ENCODE measurements at places on chromosomes 11 and 22.

GRCh38 chr22:38074181-38075104, 9.5 kb downstream of the SLC16A8 start:
- no peak for DNase-seq

- no peak for DNase-seq
Observed at GRCh38 chr11:64000740-64001483, 14.7 kb downstream of the OTUB1 start.

- DNase-seq, result no peak
Observed at GRCh38 chr11:36002796-36003195, 58.9 kb downstream of the LDLRAD3 start.

DNA sequence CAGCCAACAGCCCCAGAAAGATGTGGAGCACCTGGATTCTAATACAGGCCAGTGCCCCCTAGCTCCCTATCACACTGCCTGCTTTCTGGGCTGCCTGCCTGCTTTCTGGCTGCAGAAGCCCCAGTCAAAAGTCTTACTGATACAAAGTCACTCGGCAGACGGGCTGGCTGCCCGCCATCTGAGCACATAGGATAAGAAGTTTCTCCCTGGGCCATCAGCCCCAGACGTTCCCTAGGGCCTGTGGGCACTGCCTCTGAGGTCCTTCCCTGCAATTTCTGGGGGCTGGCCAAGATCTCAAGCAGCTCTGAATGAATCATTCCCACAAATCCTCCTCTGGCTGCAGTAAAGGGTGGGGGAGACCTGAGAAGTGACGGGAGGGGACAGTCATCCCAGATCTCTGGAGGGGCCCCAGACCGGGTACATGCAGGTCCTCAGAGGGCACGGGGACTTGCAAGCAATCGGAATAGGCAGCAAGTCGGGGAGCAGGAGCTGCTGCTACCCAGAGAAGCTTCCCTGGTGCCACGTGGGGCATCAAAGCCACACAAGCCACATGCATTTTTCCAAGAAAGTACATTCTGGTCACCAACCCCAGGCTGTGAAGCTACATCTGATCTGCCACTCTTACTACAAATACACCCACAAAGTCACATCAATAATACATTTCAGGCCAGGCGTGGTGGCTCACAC, 4.7 kb downstream of the TPST2 start:
- DNase-seq, result no peak

- no peak for DNase-seq
Observed at GRCh38 chr11:93525601-93526345, 17.4 kb downstream of the SMCO4 start.

DNA sequence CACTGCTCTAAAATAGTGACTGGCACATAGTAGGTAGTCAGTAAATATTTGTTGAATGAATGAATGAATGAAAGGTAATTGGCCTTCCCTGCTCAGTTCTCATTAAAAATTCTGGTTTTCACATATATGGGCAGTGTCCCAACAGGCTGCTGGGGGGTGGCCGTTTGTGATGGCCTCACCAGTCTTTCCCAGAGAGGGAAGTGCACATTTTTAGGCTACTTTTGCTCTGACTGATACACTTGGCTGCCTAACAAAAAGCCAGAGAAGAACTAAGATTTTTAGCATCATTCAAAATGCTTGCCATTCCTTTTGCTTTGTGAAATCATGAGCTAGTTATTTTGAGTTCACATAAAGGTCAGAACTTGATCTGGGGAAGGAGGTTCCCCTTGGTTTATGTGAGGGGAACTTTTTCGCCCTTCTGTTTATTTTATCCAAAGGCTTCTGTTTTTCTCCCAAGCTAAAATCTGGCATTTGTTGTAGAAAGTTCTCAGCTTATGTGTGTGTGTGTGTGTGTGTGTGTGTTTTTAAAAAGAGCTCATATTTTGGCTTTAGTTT, 83.1 kb downstream of the PTPRJ start:
- no peak for DNase-seq

- DNase-seq, result no peak
Observed at GRCh38 chr22:39706376-39707140, 136.0 kb downstream of the CACNA1I start.

- no peak for DNase-seq
Observed at GRCh38 chr11:57873196-57873911, 111.8 kb downstream of the CTNND1 start.

DNA sequence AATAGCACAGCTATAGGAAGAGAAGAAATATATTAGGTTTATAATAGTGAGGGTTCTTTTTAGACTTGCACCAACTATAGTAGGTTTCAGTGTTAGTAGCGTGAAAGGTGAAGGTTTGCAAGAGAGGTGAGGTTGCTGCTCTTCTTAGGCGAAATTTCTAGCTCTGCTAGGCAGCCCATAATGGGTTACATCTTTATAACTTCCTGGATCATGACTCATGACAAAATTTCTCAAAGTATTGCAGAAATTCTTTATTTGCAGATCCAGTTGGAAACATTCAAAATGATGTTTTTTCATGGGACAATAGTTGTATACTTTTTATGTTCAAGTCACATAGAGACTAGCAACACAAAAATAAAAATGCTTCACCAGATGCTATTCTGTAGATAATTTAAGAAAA, 260.0 kb downstream of the SOX6 start:
- DNase-seq, result no peak

Data from NCI-H1694 treated with DMSO at 0.1 percent for 48 hours (cell line).